ENCODE measurements at places on chromosomes 5 and 9.
A peak's percentile ranks its signal among the peaks of the same experiment; 100 is the strongest.

- peak; percentile 80 for DNase-seq
Observed at GRCh38 chr5:180868960-180869359, 7.9 kb upstream of the ZFP62 start.

DNA sequence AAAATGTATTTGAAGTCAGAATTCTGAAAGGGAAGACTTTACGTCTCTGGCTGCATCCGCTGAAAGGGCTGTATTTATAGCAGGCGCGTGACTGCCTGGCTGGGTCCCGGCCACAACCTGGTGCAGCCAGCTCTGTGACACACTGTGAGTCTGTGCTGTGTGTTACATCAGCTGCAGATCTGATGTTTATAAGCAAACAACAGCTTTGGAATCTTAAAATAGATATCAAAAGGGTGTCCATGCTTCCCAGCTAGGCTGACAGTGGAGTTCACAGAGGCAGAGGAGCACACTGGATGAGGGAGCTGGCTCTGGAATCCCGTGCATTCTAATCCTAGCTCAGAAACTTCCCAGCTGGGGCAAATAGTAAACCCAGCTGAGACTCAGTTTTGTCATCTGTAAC is 433.4 kb upstream of the BRINP1 start:
- no peak for DNase-seq

DNA sequence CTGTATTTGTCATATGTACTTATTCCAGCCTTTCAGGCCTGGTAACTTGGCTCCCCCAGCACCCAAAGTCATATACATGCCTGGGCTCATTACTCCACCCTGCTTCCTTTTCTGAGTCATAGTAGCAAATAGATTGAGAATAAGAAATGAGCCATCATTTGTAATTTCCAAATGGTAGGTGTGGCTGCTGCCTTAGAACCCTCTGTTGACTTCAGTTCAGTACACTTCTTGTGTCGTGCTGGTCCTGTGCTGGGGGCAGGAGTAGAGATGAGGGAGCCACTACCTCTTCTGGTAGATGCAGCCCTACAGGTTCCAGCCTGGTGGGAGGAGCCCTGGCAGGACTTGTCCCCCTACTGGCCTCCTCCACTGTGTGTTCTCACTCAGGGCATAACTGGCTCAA is 11.1 kb downstream of the GM2A start:
- no peak for DNase-seq

- no peak for DNase-seq
Observed at GRCh38 chr5:36323926-36324781, 22.5 kb upstream of the RANBP3L start.

- DNase-seq, result no peak
Observed at GRCh38 chr5:136510481-136510880, 145.1 kb upstream of the TRPC7 start.

- DNase-seq, result no peak
Observed at GRCh38 chr5:170362656-170363055, 26.5 kb downstream of the KCNMB1 start.

GRCh38 chr9:73151653-73152542 is at the start of gene ANXA1:
Gene ANXA1, plus strand, starts transcription at chr9:73151865. Its CDS starts 6,671 bp downstream, at chr9:73158536.
- DNase-seq, result no peak
